RKO (cell line): ENCODE measurements at places on chromosomes 16 and 17.
A peak's percentile ranks its signal among the peaks of the same experiment; 100 is the strongest.

GRCh38 chr17:6508016-6508415 lies 48.3 kb downstream of the PITPNM3 start:
- DNase-seq: no peak

DNA sequence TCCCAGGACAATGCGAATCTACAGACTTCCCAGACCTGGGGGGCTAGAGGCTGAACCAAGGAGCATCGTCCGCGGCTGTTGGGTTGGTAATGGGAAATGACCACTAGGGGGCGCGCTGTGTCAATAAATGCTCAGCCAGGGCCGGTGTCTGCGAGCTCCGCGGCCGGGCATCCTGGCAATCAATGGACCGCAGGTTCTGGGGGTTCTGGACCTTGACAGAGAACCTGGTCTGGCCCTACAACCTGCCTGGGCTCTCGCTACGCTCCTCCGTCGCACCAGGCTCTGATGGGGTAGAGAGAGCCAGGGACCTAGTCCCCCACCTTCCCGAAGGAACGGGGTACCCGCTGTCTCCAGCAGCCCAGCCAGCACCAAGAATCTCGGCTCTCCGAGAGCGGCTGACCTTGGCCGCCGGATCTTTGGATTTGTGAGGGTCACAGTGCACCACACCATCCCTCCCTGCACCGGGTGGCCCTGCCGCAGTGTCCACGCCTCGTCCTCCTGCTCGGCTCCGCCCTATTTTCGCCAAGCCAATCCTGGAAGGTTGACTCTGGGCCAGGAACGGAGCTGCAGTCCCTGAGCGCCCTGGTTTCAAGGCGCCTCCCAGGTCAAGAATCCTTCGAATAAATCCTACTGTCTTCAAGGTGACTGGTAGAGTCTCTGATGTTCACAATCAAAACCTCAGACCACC lies 20.4 kb upstream of the BEAN1 start:
- DNase-seq: peak; percentile 69

GRCh38 chr17:21166595-21167210 lies 39.9 kb downstream of the DHRS7B start:
- DNase-seq: no peak

- peak; percentile 48 for DNase-seq
These were observed 30.2 kb upstream of the FAAP100 start for GRCh38 chr17:81582341-81582740.

DNA sequence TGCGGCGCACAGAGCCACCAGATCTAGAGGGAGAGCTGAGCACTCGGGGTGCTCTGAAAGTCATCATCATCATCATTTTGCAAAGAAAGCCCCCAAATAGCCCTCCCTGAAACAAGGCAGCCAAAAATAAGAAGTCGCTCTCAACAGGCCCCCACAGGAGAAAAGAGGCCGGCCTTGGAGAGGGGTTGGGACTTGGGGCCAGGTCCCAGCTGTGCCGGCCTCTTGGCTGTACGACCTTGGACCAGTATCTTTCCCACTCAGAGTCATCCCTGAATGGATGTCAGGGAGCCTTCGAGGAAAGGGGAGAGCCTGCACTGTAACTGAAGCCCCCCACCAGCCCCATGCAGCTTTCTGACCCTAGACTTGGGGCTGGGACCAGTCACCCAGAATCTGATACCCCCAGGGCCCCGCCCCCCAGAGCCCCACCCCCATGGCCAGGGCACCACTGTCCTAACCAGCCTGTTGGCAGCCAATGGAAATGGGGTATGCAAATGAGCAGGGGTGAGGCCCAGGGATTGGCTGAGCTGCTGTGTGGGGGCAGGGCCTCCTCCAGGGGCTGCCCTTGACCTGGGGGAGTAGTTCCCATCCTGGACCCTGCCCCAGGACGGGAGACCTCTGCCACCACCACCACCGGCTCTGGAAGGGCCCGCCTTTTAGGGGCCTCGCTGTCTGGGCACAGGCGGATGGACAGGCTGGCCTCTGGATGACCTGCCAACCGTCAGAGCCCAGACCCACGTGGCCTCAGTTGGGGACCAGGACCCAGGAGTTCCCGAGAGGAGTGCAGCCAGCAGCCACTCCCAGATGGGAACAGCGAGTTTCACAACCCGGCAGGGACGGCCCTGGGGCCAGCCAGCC lies 15.4 kb downstream of the ZFPM1 start:
- peak; percentile 84 for DNase-seq

- no peak for DNase-seq
These were observed 269.6 kb upstream of the RPL38 start for GRCh38 chr17:73933871-73934270.

DNA sequence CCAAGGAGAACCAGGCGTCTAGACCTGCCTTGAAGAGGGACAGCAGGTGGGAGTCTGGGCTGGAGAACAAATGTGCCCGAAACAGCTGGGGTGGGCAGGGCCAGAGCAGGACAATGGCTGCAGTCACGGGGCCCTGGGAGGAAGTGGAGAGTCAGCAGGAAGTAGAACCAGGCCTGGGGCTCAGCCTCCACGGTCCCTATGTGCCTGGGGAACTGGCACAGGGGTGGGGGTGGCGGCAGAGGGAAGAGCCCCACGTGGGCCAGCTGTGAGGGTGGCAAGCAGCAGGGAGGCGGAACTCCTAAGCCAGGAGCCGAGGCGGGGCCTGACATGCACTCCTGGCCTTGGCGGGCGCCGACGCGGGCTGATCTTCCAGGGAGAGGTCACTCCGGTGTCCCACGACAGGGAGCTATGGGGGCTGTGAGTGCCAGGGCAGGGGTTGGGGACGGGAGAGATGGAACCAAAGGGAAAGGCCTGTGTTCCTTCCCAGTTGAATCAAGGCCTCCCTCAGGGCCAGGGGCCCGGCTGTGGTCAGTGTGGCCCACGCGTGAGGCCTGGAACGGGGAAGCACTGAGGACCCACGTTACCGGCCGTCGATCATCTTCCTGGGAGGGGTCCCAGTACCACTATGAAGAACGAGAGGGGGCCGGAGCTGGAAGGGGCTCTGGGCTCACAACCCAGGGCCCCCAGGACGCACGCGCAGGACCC lies 42.7 kb downstream of the TIMM22 start:
- no peak for DNase-seq

GRCh38 chr17:10052106-10052813 lies 146.1 kb downstream of the GAS7 start:
- no peak for DNase-seq

DNA sequence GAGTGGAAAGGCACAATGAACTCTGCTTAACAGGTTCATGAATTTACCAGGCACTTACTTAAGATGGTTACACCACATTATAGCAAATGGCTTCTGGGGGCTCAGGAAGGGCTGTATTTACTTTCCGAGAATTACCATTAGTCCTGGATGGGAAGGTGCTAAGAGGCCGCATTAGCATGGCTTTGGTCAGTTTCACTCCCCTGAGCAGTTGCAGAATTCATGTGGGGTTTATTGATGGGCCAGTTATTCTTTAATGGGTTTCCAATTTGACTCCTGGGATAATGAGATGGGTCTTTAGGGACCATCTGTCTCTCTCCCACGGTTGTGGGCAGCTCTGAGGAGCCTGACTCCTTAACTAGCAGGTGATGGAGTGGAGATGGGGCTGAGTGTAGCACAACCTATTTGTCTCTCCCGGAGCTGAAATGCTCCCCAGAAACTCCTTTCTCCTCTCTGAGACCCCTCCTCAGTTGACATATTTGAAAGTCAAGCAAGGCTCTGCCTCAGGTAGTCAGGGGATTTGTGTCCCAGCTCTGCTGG lies 652.5 kb downstream of the HS3ST4 start:
- DNase-seq: no peak

DNA sequence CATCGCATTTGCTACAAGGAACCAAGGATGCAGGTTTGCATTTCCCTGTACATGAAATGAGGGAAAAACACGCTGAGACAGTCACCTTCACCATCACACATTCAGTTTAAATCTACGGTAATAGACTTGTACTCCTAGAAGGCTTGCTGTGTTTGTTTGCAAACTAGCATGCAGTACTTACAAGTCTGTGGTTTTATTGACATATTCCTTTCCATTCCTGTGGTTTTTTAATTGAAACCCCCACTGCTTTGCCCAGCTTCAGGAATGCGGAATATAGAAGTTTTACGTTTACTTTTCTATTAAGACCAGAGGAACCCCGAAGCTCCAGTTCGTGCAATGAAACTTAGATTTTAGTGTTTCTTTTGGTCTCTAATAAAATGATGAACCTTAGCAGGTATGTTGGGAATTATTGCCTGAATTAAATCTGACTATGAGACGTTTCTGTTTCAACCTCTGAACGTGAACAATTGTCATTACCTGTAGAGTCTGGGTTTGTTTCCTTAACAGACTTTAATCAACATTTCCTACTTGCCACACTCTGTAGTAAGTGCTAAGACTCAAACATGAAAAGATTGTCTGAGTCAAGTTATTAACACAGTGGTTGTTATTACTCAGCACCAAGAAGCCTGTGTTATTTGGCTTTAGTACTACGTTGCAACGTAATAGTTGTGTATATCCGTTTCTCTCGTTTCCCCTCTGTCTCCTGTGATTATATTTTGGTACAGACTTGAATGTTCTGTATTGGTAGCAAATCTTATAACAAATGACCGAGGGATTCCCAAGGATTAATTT lies 793.3 kb upstream of the GOT2 start:
- no peak for DNase-seq

GRCh38 chr17:61581611-61582349 lies 9.2 kb downstream of the NACA2 start:
- DNase-seq: no peak

DNA sequence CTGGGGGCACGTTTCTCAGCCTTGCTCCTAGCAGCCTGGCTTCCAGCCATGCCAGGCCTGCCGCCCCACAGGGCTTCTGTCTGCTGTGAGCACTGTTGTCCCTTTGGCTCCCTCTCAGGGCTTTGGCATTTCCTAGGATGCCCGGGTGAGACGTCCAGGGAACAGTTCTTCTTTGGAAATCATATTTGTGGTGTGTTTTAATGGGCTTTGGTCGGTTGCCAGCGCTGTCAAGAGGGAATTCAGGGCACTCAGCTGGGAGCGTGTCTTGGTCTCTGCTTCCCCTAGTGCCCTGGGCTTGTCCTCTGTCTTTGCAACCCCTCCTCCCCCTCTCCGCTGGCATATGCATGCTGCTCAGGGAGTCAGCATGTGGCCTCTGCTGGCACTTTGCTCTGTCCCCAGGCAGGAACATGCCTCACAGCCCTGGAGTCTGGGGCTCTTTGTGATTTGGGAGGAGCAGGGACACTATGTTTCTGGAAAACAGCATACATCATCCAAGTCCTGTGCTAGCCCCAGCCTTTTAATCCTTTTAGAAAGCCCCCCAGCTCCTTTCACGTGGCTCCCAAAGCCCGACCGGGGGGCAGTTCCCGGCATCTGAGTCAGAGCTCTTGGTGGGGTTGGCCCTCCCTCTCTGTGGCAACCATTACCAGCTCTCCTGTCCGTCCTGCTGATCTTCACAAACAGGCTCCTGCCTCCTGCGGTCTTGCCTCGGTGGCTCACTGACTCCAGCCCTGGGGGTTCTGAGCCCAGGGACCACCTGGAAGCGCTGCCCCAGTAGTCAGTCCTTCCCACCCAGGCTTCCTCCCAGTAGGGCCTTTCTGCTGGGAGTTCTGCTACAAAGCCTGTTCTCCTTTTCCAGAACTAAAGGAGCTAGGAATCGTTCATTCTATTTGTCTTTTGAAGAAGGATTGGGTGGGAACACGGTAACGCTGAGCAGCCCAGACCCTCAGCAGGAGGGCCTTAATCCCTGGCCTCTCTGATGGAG lies 26.7 kb downstream of the SAP30BP start:
- no peak for DNase-seq

DNA sequence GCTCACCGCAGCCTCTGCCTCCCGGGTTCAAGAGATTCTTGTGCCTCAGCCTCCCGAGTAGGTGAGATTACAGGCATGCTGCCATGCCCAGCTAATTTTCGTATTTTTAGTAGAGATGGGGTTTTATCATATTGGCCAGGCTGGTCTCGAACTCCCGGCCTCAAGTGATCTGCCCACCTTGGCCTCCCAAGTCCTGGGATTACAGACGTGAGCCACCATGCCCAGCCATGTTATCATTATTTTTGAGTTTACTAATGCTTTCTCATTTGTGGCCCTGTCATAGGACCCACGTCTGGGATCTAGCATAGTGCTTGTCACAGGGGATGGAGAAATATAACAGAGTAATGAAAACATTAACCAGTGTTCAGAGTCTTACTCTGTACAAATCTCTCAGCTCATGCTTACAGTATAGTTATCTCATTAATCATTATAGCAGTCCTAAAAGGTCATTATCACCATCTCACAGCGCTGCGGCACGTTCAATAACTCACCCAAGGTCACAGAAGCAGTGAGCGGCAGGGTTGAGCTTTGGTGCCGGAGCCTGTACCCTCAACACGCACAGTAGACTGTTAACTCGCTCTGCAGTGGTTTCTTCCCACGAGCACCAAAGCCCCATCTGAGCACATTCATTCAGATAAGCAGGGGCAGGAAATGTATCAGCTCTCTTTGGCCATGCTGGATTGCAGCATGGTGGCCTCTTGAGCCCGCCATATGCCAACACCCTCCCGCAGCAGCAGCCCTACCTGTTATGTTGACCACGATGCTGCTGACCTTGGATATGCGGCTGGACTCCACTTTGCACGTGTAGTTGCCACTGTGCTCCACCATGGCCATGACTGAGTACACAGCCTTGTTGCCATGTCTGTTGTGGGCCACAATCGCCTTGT lies 21.4 kb downstream of the PECAM1 start:
- DNase-seq: no peak

DNA sequence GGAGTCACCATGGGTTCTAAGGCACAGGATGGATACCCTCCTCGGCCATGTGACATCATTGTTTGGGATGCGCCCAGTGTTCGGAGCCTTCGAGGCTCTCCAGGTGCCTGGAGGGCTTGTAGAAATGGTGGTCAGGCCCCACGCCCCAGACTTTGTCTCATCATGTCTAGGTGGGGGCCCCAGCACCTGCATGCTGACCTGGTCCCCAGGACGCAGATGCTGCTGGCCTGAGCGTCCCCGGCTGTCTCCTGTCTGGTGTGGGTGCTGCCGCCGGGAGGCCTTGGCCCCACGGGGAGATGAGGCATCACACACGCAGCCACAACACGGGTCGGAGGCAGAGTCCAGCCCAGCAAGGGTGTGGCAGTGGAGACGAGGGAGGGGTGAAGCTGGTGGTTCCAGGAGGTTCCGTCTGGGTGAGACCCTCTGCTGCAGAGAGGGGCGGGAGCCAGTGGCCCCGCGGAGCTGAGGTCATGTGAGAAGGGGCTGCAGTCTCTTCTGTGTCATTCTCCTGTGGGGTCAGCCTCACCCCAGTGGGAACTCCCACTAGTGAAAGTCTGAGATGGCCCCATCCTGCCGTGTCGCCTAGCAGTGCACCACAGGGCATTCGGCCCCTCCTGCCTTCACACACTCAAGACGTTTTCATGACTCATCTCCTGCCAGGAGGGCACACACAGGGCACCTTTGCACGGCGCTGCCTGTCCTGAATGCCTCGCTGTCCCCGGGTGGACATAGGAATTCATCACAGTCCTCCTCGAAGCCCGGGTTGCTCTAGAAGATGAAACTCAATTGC lies 46.6 kb downstream of the JPH3 start:
- no peak for DNase-seq

GRCh38 chr16:57940382-57940966 lies 30.5 kb downstream of the CNGB1 start:
- DNase-seq: no peak

GRCh38 chr16:63613701-63614100 lies 1508.2 kb downstream of the CDH11 start:
- no peak for DNase-seq
